ENCODE measurements at places on chromosomes 1 and 21.

GRCh38 chr1:231053493-231054162 lies 13.6 kb upstream of the FAM89A start:
- DNase-seq: no peak

GRCh38 chr1:88773540-88774150 lies 89.6 kb downstream of the PKN2 start:
- DNase-seq: peak; percentile 7

- DNase-seq: no peak
Measured at GRCh38 chr21:26007951-26008498, 162.5 kb downstream of the APP start.

- no peak for DNase-seq
Measured at GRCh38 chr1:9149837-9150581, 21.1 kb upstream of the GPR157 start.

- no peak for DNase-seq
Measured at GRCh38 chr1:242454262-242455051, 70.0 kb downstream of the PLD5 start.

DNA sequence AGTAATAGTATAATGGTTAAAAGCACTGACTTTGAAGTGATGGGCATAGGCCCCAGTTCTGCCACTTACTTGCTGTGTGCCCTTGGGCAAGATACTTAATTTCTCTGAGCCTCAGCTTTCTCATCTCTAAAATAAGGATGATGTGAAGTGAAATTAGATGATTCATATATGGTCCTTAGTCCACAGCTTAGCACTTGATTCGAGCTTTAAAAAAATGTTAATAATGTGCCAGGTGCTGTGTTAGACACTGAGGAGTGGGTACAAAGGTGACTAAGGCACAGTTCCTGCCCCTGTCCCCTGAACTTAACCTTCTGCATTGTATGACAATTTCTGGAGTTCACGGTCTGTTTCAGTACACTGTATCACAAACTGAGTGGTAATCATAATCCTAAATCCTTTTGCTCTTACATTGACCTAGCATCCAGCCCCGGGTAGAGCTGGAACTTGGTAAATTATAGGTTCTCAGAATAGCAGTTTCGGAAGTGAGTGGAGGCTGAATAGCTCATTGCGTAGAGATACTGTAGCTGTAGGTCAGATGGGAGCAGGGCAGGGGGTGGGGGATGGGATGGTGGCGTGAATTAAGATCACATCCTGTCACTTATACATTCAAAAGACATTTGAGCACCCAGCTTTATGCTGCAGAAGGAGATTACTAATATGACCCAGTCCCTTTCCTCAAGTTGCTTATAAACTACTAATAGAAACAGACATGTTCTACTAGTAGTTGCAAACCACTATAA lies 1.5 kb downstream of the ZNF691 start:
- no peak for DNase-seq

DNA sequence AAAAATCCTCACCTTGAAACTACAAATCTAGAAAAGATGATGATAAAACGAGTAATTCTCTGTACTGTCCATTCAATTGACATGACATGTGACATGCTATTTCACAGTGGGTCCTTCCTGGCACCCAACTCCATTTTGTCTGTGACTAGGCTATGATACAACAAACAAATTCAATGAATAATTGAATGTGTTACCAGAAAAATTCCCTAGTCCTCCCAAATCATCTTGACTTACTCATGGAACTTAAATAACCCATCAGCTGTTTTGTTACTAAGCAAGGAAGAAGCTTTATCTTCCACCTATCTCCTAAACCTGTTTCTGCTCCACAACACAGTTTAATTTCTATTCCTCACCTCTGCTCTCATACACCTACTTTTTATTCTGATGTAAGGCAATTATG lies 30.4 kb downstream of the B3GALNT2 start:
- DNase-seq: no peak

All from stimulated activated CD4-positive, alpha-beta T cell treated with anti-CD3 and anti-CD28 coated beads, Interleukin-2, amount 100 ng/mL, for 24 hours (primary cell).